ENCODE measurements at places on chromosomes 11 and 22. TPM values are rescaled to one million over a fixed set of nuclear protein-coding genes. Genes with fewer than 3 reads are reported as not detected.

GRCh38 chr11:19418221-19418620, 177.5 kb upstream of the E2F8 start:
- peaks cover 17% of the 10 kb centered on the region for H3K4me1 ChIP-seq
- no peaks in the 10 kb centered on the region for H3K36me3 ChIP-seq
- no peak overlapping the region for H3K4me3 ChIP-seq

- H3K36me3 ChIP-seq: no peaks in the 10 kb centered on the region
- H3K27me3 ChIP-seq: peaks cover 21% of the 10 kb centered on the region
- no peak overlapping the region for H3K27ac ChIP-seq
- no peak for DNase-seq
- no peak overlapping the region for H3K4me3 ChIP-seq
- no peaks in the 10 kb centered on the region for H3K4me1 ChIP-seq
Measured at GRCh38 chr11:3198815-3199214, 19.8 kb downstream of the MRGPRG start.

- no peaks in the 10 kb centered on the region for H3K36me3 ChIP-seq
- no peaks in the 10 kb centered on the region for H3K27me3 ChIP-seq
- no peak overlapping the region for H3K27ac ChIP-seq
- DNase-seq: no peak
- no peaks in the 10 kb centered on the region for H3K4me1 ChIP-seq
Measured at GRCh38 chr11:32792111-32792947, 2.1 kb downstream of the CCDC73 start.

DNA sequence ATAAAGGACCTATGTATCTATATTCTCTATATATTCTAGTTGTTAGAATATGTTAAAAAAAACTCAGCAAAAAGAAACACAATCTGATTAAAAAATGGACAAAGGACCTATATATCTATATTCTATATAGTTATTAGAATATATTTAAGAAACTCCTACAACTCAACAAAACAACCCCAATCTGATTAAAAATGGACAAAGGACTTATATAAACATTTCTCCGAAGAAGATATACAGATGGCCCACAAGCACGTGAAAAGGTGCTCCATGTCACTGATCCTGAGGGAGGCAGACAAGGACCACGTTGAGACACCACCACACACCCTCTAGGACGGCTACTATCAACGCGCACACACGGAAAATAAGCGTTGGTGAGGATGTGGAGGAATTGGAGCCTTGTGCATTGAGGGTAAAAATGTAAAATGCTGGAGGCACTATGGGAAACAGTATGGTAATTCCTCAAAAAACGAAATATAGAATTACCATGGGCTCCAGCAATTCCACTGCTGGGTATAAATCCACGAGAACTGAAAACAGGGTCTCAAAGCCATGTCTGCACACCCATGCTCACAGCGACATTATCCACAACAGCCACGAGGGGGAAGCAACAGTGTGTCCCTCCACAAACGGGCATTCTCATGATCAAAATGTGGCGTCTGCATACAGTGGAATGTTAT, 22.7 kb downstream of the YPEL1 start:
- H3K27me3 ChIP-seq: no peaks in the 10 kb centered on the region
- peaks cover 4% of the 10 kb centered on the region for H3K4me1 ChIP-seq
- H3K36me3 ChIP-seq: no peaks in the 10 kb centered on the region
- no peak overlapping the region for H3K27ac ChIP-seq
- peak; percentile 83 for DNase-seq

DNA sequence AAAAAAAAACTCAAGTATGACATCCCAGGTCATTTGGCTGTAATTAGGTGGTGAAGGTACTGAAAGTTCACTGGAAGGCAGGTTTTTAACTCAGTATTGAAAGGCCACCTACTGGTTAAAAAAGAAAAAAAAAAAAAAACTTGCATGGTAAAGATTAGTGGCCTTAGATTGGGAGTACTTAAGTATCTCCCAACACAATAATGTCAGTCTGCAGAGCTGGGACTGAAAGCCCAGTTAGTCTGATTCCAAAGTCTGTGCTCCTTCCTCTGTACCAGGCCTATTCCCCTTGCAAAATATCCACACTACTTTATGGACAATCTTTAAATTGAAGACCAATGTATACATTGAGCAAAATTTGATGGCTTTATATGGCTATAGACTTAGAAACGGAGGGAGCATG, 85.5 kb downstream of the NOX4 start:
- H3K36me3 ChIP-seq: no peaks in the 10 kb centered on the region
- DNase-seq: no peak
- H3K27me3 ChIP-seq: no peaks in the 10 kb centered on the region
- H3K4me1 ChIP-seq: no peaks in the 10 kb centered on the region
- H3K4me3 ChIP-seq: no peak overlapping the region

GRCh38 chr22:43851979-43852307, 10.4 kb downstream of the SULT4A1 start:
- no peaks in the 10 kb centered on the region for H3K4me1 ChIP-seq
- no peak for DNase-seq
- H3K36me3 ChIP-seq: no peaks in the 10 kb centered on the region
- no peak overlapping the region for H3K27ac ChIP-seq
- H3K4me3 ChIP-seq: no peak overlapping the region
- peaks cover 17% of the 10 kb centered on the region for H3K27me3 ChIP-seq

GRCh38 chr22:31272522-31273446, 19.5 kb downstream of the PIK3IP1 start:
- no peaks in the 10 kb centered on the region for H3K4me1 ChIP-seq
- H3K27me3 ChIP-seq: no peaks in the 10 kb centered on the region
- H3K36me3 ChIP-seq: peaks cover 13% of the 10 kb centered on the region
- H3K4me3 ChIP-seq: no peak overlapping the region

DNA sequence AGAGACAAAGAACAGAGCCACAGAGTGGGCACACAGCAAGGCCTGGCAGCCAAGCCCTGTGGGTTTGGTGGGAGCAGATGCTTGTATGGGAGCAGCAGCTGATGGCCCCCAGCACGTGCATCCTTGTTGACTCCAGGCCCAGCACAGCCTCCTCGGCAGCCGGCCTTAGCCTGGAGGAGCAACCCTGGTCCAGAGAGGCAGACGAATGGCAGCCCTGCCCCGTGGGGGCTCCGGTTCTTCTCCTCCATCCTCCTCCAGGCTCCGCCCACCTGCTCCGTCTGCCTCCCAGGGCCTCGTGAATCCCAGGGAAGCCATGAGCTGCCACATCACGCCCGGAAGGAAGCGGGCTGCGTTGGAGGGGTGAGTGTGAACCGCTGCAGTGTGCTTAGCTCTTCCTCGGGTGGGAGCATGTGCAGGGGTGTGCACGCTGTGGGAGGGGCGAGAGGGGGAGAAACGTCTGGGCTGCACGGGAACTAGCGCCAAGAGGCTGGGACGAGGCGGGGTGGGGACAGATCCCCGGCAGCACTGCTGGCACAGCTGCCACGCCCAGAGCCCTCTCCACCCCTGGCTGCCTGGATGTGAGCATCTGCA, 36.3 kb upstream of the JAM3 start:
- peaks cover 5% of the 10 kb centered on the region for H3K4me1 ChIP-seq
- peaks cover 10% of the 10 kb centered on the region for H3K27me3 ChIP-seq
- H3K36me3 ChIP-seq: no peaks in the 10 kb centered on the region
- peak; percentile 20 for DNase-seq
- H3K4me3 ChIP-seq: no peak overlapping the region

- peak overlapping the region; percentile 64 for H3K27ac ChIP-seq
- no peaks in the 10 kb centered on the region for H3K27me3 ChIP-seq
- DNase-seq: no peak
- peaks cover 8% of the 10 kb centered on the region for H3K4me1 ChIP-seq
Measured at GRCh38 chr11:62646825-62647608, 604 bp upstream of the GANAB start.

- no peak for DNase-seq
- no peaks in the 10 kb centered on the region for H3K27me3 ChIP-seq
- no peaks in the 10 kb centered on the region for H3K36me3 ChIP-seq
- H3K4me3 ChIP-seq: no peak overlapping the region
Measured at GRCh38 chr11:106233191-106233590, 155.7 kb downstream of the AASDHPPT start.

GRCh38 chr22:25722223-25722622, 19.8 kb upstream of the MYO18B start:
- DNase-seq: no peak
- H3K27me3 ChIP-seq: no peaks in the 10 kb centered on the region
- no peak overlapping the region for H3K27ac ChIP-seq

DNA sequence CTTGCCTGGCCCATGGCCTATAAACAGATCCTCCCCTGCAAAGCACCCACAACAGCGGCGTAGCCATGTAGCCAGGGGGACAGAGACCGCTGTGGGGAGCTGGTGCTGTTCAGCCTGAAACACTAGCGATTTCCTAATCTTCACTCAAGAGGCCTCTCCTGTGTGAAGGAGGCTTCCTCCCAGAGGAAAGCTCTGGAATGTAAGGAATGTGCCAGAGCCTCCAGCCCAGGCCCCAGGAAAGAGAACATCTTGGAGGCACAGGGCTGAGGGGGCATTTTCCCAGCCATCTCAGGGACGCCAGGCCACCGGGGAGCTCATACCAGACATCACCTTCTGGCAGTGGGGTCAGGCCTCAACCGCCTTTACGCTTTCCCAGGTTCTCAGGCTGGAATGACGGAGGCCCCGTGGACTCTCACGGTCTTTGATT, 24.0 kb downstream of the MIAT start:
- H3K4me3 ChIP-seq: no peak overlapping the region
- H3K27me3 ChIP-seq: no peaks in the 10 kb centered on the region
- peak; percentile 41 for DNase-seq
- H3K27ac ChIP-seq: no peak overlapping the region
- H3K36me3 ChIP-seq: no peaks in the 10 kb centered on the region

- H3K27me3 ChIP-seq: no peaks in the 10 kb centered on the region
- H3K4me3 ChIP-seq: no peak overlapping the region
- no peak for DNase-seq
- no peaks in the 10 kb centered on the region for H3K36me3 ChIP-seq
Measured at GRCh38 chr11:17550450-17551346, 3.6 kb downstream of the OTOG start.

DNA sequence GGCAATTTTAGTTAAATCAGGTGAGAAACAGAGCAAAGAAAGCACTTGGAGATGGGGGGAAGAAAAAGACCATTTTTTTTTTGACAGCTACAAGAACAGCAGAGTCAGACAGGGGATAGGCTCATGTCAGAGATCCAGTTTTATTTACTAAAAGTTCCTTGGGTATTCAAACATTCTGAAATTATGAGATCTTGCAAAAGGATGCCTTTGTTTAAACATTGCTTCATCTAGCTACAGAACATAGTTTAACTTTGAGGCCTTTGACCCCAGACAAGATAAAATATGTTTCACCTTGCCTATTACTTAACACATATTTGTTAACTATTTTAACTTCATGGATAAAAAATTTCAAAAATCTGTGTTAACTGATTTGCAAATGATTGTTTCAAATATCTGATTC, 6.4 kb downstream of the GLYATL1 start:
- H3K4me3 ChIP-seq: no peak overlapping the region
- no peak for DNase-seq
- no peaks in the 10 kb centered on the region for H3K4me1 ChIP-seq
- H3K27ac ChIP-seq: no peak overlapping the region
- no peaks in the 10 kb centered on the region for H3K36me3 ChIP-seq
- H3K27me3 ChIP-seq: no peaks in the 10 kb centered on the region

GRCh38 chr11:75160220-75160757, 9.4 kb downstream of the SLCO2B1 start:
- H3K4me1 ChIP-seq: no peaks in the 10 kb centered on the region
- no peak overlapping the region for H3K27ac ChIP-seq
- H3K4me3 ChIP-seq: no peak overlapping the region
- no peaks in the 10 kb centered on the region for H3K36me3 ChIP-seq
- no peak for DNase-seq
- H3K27me3 ChIP-seq: peaks cover 27% of the 10 kb centered on the region

DNA sequence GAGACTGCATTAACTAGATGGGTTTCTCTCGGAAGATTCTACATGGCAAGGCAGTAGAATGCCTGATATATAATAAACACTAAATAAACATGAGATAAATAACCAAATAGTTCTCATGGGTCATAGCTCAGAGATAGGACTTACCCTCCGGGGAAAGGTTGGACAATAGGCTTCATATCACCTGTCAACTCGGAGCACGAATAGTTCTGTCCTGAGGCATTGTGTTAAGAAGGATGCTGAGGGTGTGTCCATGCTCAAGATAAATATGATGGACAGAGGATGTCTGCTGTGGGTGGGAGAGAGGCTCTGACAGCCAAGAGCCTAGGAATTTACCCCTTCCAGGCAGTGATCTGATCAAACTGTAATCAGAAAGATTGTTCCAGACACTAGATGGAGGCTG, 474.0 kb downstream of the MIAT start:
- no peaks in the 10 kb centered on the region for H3K36me3 ChIP-seq
- DNase-seq: no peak
- no peaks in the 10 kb centered on the region for H3K27me3 ChIP-seq
- H3K27ac ChIP-seq: no peak overlapping the region

- peak; percentile 93 for DNase-seq
- no peaks in the 10 kb centered on the region for H3K36me3 ChIP-seq
- H3K4me3 ChIP-seq: no peak overlapping the region
- peak overlapping the region; percentile 80 for H3K27ac ChIP-seq
- peaks cover 32% of the 10 kb centered on the region for H3K4me1 ChIP-seq
Measured at GRCh38 chr11:9765320-9766101, 101.6 kb downstream of the SWAP70 start.

- H3K4me3 ChIP-seq: no peak overlapping the region
- peak; percentile 69 for DNase-seq
Measured at GRCh38 chr22:38831166-38831945, 12.5 kb downstream of the NPTXR start.

DNA sequence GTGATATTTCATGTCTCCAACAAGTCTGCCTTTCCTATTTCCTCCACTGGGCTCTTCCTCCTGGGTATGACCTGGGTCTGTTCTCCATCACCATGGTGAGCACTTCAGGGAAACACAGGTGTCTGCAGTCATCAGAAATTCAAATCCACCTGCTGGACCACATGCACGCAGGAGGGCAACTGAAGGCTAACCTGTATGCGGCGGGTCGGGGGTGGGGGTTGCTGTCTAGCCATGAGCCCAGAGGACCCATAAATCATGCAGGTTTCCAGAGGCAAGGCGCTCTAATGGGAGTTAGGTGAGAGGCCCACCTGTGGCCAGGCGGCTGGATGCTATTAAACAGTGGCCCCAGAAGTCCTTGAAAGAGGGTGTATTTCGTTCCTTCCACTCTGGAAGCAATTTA, 11.1 kb upstream of the PAMR1 start:
- no peaks in the 10 kb centered on the region for H3K36me3 ChIP-seq
- H3K4me1 ChIP-seq: peaks cover 20% of the 10 kb centered on the region
- no peaks in the 10 kb centered on the region for H3K27me3 ChIP-seq
- no peak overlapping the region for H3K27ac ChIP-seq
- no peak overlapping the region for H3K4me3 ChIP-seq

DNA sequence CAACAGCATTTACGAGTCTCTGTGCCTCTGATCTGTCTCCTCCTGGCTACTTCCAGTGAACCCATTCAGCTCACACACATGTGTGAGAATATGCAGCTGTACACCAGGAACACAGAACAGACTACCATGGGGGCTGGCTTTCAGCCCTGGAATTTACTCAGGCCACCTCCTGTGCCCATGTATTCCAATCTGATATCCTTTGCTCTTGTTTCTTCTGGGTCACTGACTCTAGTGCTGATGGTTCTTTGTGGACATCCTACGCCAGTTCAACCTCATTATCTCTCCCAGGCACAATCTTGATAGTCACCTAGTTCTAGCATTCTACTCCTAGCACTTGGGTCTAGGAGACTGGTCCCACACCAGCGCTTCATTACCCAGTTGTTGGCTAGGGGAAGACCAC, 23.0 kb upstream of the ZC3H12C start:
- no peak for DNase-seq
- H3K36me3 ChIP-seq: no peaks in the 10 kb centered on the region
- no peak overlapping the region for H3K4me3 ChIP-seq
- no peak overlapping the region for H3K27ac ChIP-seq
- H3K27me3 ChIP-seq: no peaks in the 10 kb centered on the region

Gene STK33
- total RNA-seq: 2.8 TPM

Gene DGCR6
- total RNA-seq: 0.51 TPM

Gene PMM1
- 32.4 TPM for total RNA-seq

Gene B3GAT1
- total RNA-seq: under 0.01 TPM

Gene GRM5
- under 0.01 TPM for total RNA-seq

Gene OR5A1
- not detected for total RNA-seq

Gene MDK
- 44.6 TPM for total RNA-seq

Gene C11orf16
- total RNA-seq: not detected

Gene MYO18B
- 0.17 TPM for total RNA-seq

Measured in fibroblast of lung (primary cell).